SJSA1 (cell line): ENCODE measurements at places on chromosomes 3 and 15. TPM values are rescaled to one million over a fixed set of nuclear protein-coding genes. Genes with fewer than 3 reads are reported as not detected.
A peak's percentile ranks its signal among the peaks of the same experiment; 100 is the strongest.

The PPP1R14D gene
- not detected in 2 replicates for total RNA-seq

DNA sequence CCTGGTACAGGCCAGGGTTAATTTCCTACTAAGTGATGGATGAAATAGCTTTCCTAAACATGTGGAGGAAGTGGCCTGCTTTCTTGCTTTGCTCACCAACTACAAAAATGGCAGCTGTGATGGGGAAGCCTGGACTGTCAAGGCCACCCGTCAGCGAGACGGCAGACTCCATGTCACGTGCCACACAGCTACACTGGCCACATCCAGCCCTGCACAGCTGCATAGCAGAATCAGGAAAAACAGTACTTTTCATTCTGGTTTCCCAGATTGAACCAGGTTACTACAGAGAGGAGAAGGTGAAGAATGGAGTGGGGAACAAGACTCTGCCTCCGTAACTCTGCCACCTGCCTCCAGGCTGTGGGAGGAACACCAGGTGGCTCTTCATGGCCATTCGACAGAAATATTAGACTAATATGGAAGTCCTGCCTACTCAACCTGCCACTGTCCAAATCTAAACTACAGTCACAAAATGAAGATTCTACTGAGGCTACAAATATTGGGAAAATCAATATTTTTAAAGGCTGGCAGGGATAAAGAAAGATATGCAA lies 174.3 kb downstream of the MAGI1 start:
- H3K36me3 ChIP-seq, result no peaks in the 10 kb centered on the region
- no peaks in the 10 kb centered on the region for H3K4me1 ChIP-seq
- no peak overlapping the region for H3K27ac ChIP-seq
- H3K4me3 ChIP-seq, result no peak overlapping the region
- H3K27me3 ChIP-seq, result no peaks in the 10 kb centered on the region

- DNase-seq, result peak; percentile 70
- peaks cover 43% of the 10 kb centered on the region for H3K4me1 ChIP-seq
- no peaks in the 10 kb centered on the region for H3K27me3 ChIP-seq
- H3K27ac ChIP-seq, result peak overlapping the region; percentile 80
- H3K4me3 ChIP-seq, result no peak overlapping the region
These were observed 87.6 kb upstream of the SOX2 start for GRCh38 chr3:181623924-181624694.

The MEGF11 gene
- 0.03 TPM in 1 of 2 replicates, not detected in the other for total RNA-seq

DNA sequence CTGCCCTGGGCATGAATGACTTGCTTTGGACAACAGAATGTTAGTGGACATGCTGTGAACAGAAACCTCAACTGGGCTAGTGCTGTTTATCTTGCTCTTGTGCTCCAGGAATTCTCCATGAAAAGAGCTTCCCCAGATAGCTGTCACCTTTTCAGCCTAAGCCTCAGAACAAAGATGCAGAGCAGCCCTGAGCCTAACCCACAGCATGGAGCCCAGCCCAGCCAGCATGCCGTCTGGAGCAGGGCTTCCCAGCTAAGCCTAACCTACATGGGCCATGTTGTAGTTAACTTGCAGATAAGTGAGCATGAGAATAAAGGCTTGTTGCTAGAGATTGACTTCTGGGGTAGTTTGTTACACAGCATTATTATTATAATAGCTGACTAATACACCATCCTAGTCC lies 48.9 kb downstream of the SCN5A start:
- no peaks in the 10 kb centered on the region; the same call in 1 of the 2 replicates for H3K36me3 ChIP-seq
- no peaks in the 10 kb centered on the region for H3K27me3 ChIP-seq
- no peak overlapping the region for H3K27ac ChIP-seq
- no peak overlapping the region for H3K4me3 ChIP-seq
- no peaks in the 10 kb centered on the region for H3K4me1 ChIP-seq

The SMCO1 gene
- not detected in 2 replicates for total RNA-seq

The RLBP1 gene
- total RNA-seq, result 0.16 TPM in 1 of 2 replicates, not detected in the other

- H3K4me1 ChIP-seq, result no peaks in the 10 kb centered on the region
- no peak overlapping the region for H3K27ac ChIP-seq
- H3K4me3 ChIP-seq, result no peak overlapping the region
- H3K27me3 ChIP-seq, result no peaks in the 10 kb centered on the region
- DNase-seq, result no peak
These were observed 682.2 kb upstream of the BCHE start for GRCh38 chr3:166519443-166519842.

The TSC22D2 gene
- 11.3 and 11.9 TPM in 2 replicates for total RNA-seq

The USP4 gene
- 7.8 and 11.5 TPM in 2 replicates for total RNA-seq

The KLHL6 gene
- not detected in 2 replicates for total RNA-seq

- no peak overlapping the region for H3K4me3 ChIP-seq
- no peaks in the 10 kb centered on the region for H3K27me3 ChIP-seq
- H3K36me3 ChIP-seq, result no peaks in the 10 kb centered on the region
- H3K4me1 ChIP-seq, result peaks cover 12% of the 10 kb centered on the region
These were observed 26.2 kb downstream of the PIK3CA start for GRCh38 chr3:179174316-179174715.

GRCh38 chr3:138199851-138200250 lies 12.8 kb downstream of the ARMC8 start:
- H3K36me3 ChIP-seq, result peaks cover 9% of the 10 kb centered on the region
- no peaks in the 10 kb centered on the region for H3K27me3 ChIP-seq
- no peak overlapping the region for H3K4me3 ChIP-seq
- no peak for DNase-seq

The HTR3E gene
- not detected in 2 replicates for total RNA-seq

GRCh38 chr15:35874260-35874905 lies 328.4 kb upstream of the DPH6 start:
- H3K27ac ChIP-seq, result no peak overlapping the region
- no peaks in the 10 kb centered on the region for H3K4me1 ChIP-seq
- H3K4me3 ChIP-seq, result no peak overlapping the region
- no peaks in the 10 kb centered on the region for H3K36me3 ChIP-seq
- no peaks in the 10 kb centered on the region for H3K27me3 ChIP-seq

DNA sequence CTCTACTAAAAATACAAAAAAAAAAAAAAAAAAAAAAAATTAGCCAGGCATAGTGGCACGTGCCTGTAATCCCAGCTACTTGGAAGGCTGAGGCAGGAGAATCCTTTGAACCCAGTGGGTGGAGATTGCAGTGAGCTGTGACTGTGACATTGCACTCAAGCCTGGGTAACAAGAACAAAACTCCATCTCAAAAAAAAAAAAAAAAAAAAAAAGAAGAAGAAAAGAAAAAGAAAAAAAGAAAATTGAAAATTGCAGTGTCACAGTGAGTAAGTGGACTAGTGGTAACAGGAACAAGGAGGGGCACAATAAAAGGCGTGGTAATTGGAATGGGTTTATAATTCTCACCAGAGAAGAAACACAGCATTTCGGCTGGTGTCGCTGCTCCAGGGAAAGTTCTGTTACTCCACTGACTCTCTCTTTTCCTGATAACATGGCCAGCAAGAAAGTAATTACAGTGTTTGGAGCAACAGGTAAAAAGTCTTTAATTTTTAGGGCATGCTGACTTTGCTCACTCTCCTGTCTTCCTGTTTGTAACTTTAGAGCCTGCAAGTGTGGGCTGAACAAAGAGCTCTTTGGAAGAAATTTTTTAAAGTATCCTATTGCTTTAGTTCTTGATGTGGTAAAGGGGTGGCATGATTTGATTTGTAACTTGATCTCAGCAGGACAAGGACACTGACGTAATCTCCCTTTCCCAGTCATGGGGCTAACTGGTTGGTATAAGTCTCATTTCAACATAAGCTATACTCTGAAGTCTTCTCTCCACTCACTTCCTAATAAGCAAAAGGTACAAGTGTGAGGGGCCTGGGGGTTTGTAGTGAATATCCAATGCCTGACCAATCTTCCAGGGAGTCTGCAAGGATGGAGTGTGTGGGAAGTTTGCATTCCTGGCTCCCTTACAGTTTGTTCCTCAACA lies 22.1 kb upstream of the TRA2B start:
- peak overlapping the region; percentile 25 for H3K4me3 ChIP-seq
- no peak for DNase-seq
- no peaks in the 10 kb centered on the region for H3K36me3 ChIP-seq
- H3K4me1 ChIP-seq, result peaks cover 21% of the 10 kb centered on the region

DNA sequence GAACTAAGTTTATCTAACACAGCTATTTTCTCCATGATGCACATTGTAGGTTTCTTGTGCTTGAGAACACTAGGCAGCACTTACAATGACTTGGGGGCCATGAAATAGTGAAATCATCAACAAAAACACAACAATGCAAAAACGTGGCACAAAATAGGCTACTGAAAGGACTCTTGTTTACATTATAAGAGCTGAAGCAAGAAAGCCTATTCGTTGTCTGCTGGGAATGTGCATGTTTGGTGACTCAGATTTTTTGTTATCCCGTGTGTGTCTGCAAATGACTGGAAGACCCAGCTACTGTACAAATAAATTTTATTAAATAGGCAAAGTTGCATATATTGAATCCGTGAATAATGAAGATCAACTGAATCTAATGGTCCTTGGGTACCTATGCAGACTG lies 85.0 kb downstream of the TCF12 start:
- no peak overlapping the region for H3K4me3 ChIP-seq
- H3K27ac ChIP-seq, result peak overlapping the region; percentile 43

The MUC20 gene
- total RNA-seq, result not detected in 2 replicates

The KCNAB1 gene
- 1.6 TPM in 1 of 2 replicates, not detected in the other for total RNA-seq
